NCI-H2081 treated with DMSO at 0.1 percent for 48 hours (cell line): ENCODE measurements at places on chromosomes 11 and 22.

DNA sequence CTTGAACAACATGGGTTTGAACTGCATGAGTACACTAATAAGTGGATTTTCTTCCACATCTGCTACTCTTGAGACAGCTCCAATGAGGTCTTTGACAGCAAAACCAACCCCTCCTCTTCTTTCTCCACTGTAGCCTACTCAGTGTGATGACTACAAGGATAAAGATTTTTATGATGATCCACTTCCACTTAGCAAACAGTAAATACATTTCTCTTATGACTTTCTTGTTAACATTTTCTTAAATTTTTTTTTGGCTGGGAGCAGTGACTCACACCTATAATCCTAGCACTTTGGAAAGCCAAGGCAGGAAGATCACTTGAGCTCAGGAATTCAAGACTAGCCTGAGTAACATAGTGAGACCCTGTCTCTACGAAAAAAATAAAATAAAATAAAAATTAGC, 9.9 kb upstream of the EIF4G2 start:
- DNase-seq = no peak

DNA sequence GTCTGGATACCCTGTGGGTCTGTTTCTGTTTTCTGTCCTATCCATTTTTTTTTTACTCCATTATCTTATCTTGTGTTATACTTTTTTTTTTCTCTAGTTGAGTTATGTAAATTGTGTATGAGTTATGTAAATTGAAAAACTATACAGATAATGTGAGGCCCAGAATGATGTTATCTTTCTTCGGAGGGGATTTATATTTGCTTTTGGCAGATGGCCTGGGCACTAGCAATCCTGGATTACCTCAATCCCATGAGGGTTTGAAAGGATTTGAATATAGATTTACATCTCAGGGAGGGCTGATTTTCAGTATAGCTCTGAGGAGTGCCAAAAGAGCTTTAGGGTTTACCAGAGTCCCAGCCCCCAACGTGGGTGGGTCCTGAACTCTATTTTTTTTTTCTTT, 71.0 kb downstream of the CSTPP1 start:
- no peak for DNase-seq

DNA sequence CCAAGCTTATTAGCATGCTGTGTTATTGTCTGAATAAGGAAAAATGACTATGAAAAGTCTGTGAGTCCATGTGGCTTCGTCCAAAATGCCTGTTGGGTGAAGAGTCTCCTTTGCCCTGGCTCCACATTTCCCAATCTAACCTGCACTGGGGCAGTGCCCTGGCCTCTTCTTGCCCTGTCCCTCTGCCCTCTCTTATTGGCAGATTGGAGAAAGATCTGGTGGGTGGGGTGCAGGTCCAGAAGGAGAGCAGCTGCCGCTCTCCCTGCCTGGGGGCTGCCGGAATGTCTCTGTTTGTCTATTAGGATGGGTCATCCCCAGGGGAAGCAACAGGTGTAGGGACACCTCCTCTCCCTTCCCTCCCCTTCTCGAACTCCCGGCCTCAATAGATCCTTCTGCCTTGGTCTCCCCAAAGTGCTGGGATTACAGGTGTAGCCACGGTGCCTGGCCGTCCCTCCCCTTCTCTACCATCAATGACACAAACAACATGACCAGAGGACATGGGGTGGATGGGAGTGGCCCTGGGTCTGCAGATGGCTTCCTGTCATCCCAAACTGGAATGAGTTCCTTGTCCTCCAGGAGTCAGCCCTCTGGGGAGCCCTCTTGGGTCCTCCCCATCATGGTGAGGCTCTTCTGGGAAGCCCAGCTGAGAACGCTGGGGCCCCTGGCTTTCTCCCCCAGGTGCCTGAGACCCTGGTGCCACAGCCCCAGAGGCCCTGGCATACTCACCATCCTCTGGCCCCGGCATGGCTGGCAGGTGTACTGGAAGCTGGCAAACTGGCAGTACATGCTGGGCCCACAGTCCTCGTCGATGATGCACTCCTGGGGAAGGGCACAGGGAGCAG, 40.5 kb downstream of the DKK3 start:
- no peak for DNase-seq

- no peak for DNase-seq
These were observed 29.9 kb downstream of the SERPIND1 start for GRCh38 chr22:20803696-20804324.

- no peak for DNase-seq
These were observed 1282.9 kb downstream of the TBC1D22A start for GRCh38 chr22:48045369-48045768.

- no peak for DNase-seq
These were observed 47.2 kb upstream of the CEP295 start for GRCh38 chr11:93614173-93614722.

- DNase-seq = no peak
These were observed 32.5 kb upstream of the CFAP300 start for GRCh38 chr11:102014756-102015155.

DNA sequence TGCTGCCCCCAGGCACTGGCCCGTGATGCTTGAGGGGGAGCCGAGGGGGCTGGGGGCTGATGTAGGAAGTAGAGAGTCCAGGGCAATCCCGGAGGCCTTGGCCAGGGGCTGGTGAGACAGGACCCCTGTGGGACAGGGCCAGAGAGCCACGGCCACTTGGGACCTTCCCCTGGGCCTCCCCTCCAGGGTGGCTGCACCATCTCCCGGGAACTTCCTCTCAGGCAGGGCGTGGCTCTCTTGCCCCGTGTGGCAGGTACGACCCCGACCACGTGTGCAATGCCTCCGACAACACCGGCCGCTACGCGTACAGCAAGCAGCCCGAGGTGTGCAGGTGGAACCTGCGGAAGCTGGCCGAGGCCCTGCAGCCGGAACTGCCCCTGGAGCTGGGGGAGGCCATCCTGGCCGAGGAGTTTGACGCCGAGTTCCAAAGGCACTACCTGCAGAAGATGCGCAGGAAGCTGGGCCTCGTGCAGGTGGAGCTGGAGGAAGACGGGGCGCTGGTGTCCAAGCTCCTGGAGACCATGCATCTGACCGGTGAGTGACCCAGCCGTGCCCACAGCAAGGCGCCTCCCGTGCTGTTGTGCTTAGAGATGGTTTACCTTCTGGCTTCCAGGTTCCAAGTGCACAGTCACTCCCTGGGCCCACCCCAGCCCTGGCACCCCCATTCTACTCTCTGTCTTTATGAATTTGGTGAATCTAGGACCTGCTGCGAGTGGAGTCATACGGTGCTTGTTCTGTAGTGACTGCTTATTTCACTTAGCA, 9.7 kb downstream of the SELENOO start:
- DNase-seq = no peak

DNA sequence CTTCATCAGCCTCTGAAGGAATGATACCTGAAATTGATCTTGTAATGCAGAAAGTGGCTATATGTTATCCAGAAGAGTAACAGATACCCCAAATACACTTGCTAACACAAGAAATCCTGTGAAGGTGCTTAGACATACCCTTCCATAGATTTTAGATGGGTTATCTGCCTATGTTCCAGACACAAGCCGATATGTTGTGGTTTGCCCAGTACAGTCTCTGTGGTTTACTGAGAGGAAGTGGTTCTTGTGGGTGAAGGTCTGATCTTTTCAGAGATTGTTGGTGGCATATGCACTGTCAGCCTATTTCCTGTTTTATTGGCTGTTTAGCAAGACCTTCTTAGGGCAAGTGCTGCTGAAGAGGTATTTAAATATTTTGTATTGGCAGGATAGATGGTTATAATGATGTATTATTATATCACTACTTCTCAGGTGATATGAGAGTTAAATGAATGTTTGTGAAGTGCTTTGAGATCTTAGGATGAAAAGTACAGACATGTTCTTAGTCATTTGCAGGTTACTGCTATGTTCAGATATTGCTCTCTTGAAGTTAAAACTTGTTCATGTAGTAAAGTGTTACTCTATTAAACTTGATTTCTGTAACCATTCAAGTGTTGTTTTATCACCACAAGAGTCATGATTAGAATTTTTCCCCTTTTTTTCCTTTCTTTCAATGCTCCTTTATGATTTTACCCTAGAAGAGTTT, 8.2 kb downstream of the ARHGEF12 start:
- no peak for DNase-seq

GRCh38 chr22:22941831-22942510, 54.4 kb downstream of the IGLL5 start:
- no peak for DNase-seq

DNA sequence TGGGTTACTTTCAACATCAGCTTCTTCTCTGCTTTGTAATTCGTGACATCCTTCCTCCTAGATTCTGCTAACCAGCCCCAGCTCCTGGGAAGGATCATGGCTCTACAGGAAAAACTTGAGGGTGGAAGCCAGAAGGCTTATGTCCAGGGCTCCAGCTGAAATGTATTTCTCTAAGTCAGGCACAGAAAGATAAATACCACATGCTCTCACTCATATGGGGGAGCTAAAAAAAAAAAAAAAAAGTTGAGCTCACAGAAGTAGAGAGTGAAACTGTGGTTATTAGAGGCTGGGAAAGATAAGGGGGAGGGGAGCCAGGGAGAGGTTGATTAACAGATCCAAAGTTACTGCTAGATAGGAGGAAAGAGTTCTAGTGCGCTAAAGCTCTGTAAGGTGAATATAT, 74.9 kb downstream of the DSCAML1 start:
- DNase-seq = no peak

- no peak for DNase-seq
These were observed 30.1 kb downstream of the ANO1 start for GRCh38 chr11:70108250-70108649.

DNA sequence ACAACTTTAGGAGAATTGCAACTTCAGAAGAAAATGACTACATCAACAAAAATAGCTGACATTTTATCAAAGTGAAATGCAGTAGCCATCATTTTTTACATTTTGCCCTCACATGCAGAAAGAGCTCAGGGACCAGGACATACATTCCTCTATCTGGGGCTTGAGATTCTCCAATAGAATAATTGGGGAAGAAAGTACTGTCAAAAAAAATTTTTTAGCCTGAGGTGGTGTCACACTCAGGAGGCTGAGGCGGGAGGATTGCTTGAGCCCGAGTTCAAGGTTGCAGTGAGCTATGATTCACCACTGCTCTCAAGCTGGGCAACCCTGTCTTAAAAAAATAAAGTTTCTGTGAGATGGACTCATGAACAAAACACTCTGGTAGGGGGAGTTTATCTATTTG, 32.2 kb upstream of the DEPDC7 start:
- no peak for DNase-seq

DNA sequence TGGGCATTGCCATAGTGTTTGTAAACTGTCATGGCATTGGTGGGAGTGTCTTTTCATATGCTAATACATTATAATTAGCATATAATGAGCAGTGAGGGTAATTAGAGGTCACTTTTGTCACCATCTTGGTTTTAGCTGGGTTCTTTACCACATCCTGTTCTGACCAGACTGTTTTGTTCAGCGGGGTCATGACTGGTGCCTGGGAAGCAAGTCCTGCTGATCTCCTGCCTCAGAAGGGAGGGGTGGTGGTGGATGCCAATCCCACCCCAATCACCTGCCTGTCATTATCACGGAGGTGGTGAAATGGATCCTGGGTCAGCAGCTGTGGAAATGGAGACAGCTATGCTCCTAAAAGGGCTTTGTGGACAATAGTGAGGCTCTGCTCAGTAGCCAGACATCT, 31.2 kb downstream of the IL18 start:
- DNase-seq = no peak

DNA sequence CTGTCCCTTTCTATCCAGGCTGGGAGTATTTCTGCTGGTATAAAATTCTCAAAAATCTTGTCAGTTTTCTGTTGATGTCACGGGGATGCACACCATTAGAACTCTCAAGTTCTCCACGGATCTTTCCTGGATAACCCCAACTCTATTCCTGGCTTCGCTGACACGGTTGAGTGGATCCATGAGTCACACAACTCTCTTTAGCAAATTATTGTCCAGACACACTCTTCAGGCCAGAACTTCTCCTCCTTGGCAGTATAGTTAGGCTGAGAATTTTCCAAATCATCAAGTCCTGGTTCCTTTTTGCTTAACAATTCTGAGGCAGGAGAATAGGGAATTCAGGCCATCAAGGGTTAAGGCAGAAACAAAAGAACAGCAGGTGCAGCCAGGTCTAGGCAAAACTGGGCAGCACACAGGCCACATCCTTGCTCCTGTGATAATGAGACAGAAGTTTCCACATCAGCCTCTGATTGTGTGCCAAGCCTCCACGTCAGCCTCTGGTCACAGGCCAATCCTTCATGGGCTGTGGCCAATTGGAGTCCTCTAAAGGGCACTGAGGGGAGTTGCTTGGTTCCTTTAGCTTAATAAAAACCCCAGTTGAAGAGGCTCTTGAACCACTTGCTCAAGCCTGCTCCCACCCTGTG, 5.7 kb upstream of the ACAT1 start:
- DNase-seq = no peak
